CD8-positive, alpha-beta memory T cell (primary cell): ENCODE measurements at places on chromosomes 1 and 21. TPM values are rescaled to one million over a fixed set of nuclear protein-coding genes. Genes with fewer than 3 reads are reported as not detected.

DNA sequence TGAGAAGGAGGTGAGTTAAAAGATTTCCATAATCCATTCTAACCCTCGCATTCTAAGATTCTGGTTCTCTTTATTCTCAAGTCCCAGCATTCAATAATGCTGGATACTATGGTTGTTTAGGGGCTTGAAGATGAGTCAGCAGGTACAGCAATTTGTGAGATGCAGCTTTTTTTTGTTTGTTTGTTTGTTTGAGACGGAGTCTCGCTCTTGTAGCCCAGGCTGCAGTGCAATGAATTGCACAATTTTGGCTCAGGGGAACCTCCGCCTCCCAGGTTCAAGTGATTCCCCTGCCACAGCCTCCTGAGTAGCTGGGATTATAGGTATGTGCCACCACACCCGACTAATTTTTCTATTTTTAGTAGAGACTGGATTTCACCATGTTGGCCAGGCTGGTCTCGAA is 23.3 kb downstream of the EIF4G3 start:
- DNase-seq, result no peak

TNFSF4 gene
- 0.64 TPM for polyA plus RNA-seq

- no peak for DNase-seq
Measured at GRCh38 chr1:201740670-201741111, 88.3 kb upstream of the IPO9 start.

MYOC gene
- not detected for polyA plus RNA-seq

- DNase-seq, result no peak
Measured at GRCh38 chr1:241589521-241589920, 50.6 kb downstream of the CHML start.

DNA sequence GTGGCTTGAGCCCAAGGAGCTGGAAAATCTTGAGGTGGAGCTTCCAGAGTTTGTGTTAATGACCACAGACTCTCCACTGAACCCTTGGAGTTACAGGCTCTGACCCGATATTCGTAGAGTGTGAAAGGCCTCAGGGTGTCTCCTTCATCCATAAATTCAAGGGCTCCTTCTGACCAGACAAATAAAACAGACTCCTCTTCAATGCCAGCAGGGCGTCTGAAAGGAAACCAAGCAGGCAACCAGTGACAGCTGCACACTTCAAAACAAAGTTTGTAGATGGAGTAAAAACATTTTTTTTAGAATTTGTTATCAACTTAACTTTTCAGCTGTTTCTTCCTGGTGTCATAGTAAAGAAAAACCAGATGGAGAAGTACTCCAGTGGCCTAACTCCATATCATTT is 161.1 kb downstream of the KCTD3 start:
- no peak for DNase-seq

TGFB2 gene
- polyA plus RNA-seq, result not detected

YARS1 gene
- 131 TPM for polyA plus RNA-seq

DNA sequence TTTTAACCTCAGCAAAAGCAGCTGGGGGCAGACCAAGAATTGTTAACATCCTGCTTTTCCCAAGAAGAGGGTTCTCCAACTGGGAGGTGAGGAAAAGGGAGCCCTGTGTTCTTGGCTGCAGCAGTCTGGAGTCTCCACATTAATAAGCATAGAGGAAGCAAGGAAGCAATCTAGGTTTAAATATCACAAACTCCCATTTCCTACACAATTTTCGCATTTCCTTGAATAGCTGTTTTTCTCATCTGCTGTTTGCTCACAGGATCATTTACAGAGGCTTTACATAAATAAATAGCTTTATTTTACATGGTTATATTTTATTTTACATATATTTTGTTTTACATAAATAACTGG is 124.0 kb downstream of the TRIM33 start:
- DNase-seq, result no peak

- no peak for DNase-seq
Measured at GRCh38 chr1:22334860-22335550, 116.6 kb upstream of the ZBTB40 start.

DNA sequence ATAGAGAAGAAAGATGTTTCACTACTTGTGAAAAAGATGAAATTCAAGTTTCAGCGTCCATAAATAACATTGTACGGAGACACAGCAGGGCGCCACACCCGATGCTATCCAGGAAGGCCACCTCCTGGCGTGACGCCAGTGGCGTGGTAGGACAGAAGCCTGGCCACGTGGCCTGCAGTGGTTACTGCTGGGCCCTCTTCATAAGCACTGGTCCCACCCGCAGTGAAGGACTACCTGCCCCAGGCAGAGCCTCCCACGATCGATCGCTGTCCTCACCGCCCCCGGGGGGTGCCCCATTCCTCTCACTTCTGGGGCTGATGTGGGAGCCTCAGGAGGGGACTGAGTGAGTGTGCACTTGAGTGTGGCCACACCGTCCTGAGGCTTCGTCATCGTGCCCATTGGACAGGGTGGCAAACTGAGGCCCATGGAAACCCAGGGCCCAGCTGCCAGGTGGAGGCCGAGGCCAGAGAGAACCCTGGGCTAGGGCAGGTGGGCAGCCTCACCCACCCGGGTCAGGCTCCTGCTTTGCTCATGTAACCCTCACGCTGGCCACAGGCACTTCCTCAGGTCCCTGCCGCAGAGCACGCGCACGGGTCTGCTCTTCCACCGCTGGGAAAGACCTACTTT is 11.7 kb upstream of the HES5 start:
- no peak for DNase-seq

DNA sequence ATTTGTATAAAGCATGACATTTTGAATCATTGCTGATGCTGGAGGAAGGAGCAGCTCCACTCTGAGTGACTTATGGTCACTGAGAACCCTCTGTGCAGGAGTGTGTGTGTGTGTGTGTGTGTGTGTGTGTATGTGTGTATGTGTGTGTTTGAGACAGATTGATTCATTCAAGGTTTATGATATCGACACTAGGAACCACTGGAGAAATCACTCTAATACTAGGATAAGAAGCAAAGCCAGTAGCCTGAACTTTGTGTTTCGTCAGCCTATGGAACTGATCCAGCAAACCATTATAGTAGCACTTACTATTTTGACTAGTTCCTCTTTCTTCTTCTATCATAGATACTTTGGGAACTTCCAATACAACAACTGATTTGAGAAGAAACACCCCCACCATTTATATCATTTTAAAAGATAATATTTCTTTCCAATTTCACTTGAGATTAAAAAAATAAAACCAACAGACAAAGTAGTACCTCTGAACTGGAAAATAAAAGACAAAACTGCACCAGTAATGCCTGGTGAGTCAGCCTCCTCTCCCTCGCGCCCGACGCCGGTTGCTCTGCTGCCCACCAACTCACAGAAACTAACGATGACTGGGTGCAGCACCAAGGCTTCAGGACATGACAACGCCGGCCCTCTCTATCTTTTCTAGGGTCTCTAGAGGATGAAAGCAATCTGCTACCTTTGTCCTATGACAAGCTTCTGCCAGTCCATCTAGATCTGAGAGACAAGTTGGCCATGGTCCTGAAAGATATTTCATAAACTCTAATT is 20.9 kb downstream of the SLAMF1 start:
- no peak for DNase-seq

KCNC4 gene
- polyA plus RNA-seq, result 2.0 TPM

PRPF38B gene
- polyA plus RNA-seq, result 32.3 TPM

TTC34 gene
- polyA plus RNA-seq, result 0.17 TPM

MX2 gene
- polyA plus RNA-seq, result 37.2 TPM

SFN gene
- not detected for polyA plus RNA-seq

FCRL4 gene
- polyA plus RNA-seq, result not detected

- no peak for DNase-seq
Measured at GRCh38 chr1:80656014-80656636, 1144.6 kb upstream of the ADGRL2 start.

AMY1A gene
- polyA plus RNA-seq, result not detected

DNA sequence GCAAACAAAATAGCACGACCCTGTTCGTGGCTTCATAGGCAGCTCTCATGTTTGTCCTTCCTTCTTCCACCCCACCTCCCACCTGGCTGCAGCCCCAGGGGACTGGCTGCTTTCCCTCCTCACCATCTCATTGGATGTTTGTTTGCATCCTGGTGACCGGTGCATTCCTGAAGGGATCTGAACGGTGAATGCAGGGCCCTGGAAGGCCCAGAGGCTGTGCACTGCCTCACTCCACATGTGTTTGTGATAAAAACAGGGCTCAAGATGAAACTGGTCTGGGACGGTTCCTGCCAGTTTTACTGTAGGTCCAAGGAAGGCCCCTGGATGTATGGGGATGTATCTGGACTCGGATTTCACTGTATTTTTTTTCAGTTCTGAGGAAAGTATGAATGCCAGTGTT is 42.8 kb downstream of the CNN3 start:
- no peak for DNase-seq

OXCT2 gene
- polyA plus RNA-seq, result not detected

DNA sequence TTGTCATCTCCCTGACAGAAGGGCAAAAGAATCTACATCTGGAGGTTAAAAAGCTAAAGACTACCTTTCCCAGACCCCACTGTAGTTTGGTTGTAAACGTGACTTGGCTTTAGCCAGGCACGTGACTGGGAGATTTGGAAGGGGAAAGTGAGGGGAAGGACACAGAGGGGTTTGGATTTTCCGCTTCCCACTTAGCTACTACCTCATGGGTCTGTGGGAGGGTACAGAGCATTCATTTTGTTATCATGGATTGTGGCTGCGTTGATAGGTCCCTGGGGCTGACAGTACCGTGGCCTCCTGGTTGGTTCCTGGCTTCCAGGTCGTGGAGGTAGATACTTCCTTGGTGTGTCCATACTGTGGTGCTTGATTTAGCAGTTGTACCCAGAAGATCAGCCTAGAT is 2.6 kb downstream of the CHD1L start:
- no peak for DNase-seq

DNA sequence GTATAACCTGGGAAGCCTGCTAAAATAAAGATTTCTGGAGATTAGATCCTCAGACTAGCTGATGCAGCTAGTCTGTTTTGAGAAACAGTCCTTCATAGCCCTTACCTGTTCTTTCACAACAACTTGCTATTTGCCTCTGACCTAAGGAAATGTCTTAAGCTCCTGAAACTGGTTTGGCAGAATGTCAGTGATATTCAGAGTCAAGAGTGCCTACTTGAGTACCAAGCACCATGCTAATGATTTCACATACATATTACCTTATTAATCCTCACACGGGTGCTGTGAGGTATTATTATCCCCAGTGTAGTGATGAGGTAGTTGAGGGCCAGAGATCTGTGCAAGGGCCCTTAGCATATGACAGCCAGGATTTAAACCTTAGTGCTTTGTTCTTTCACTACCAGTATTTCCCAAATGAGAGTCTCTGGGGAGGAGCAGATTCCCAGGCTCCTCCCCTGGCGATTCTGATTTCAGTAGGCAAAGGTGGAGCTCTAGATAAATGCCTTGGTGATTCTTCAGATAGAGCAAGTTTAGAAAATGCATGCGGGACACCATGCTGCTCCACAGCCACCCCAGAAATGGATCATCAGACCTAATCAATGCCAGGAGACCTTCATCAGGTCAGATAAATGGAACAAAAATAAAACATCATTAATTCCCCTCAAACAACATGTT is 47.4 kb upstream of the WNT2B start:
- no peak for DNase-seq

LCE1B gene
- polyA plus RNA-seq, result not detected

DNA sequence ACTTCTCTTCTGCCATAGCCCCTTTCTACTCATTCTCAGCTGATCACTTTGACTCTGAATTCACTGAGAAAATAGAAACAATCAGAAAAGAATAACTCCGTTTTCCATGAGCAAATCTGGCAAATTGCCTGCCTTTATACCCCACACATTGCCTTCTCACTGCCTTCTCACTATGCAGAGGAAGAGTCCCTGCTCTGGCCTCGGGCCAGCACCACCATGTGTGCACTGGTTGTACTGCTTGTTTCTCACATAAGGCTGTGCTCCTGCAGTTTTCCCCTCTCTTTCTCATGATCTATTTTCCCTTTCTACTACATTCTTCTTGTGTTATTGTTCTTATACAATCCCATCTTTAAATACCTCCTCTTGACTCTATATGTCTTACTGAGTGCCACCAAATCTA is 2.3 kb upstream of the HMGCS2 start:
- no peak for DNase-seq

KRTAP13-2 gene
- not detected for polyA plus RNA-seq

DNA sequence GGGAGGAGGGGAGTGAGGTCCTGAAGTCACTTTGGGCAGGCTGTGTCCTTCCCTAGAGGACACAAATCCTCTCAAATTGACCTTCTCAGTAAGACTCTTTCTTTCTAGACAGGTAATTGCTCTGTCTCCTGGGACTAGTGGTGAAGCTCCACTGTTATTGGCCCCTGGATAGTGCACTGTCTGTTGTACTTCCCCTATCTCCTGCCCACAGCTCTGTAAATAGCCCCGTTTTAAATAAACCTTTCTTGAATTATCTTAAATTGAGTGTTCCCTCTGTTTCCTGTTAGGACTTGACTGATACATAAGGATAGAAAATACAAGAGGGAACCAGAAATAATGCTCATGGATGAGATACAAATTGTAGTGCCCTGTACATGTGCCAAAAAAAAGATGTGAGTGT is 229.5 kb upstream of the USP24 start:
- DNase-seq, result no peak
